ENCODE measurements at places on chromosomes 4 and X.

DNA sequence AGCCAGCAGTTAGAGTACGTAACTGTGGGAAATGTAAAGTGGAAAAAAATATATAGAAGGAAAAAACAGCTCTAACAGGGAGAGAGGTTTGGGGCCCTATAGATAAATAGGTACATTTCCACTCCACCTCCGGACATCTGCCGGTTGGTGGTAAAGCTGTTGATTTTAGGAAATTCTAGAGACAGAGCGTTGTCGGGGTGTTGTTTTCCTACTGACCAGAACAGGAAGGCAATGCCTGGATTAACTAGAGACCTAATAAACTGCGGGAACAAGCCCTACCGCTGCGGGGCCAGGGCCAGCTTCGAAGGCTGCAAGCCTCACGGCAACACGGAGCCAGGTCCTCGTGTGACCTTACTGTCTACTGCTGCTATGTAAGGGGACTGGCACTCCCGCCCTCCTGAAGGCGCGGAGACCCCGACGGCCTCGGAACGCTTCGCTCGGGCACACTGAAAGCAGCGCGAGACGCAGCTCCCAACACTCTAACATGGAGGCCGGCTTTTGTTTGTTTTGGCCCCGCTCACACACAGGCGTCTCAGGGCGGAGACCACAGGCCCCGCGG lies 702 bp upstream of the CDKN2AIP start:
- DNase-seq = peak; percentile 84

GRCh38 chrX:148815218-148815961 lies 315.0 kb downstream of the AFF2 start:
- no peak for DNase-seq

GRCh38 chr4:182555997-182556418 lies 312.8 kb downstream of the TENM3 start:
- no peak for DNase-seq

DNA sequence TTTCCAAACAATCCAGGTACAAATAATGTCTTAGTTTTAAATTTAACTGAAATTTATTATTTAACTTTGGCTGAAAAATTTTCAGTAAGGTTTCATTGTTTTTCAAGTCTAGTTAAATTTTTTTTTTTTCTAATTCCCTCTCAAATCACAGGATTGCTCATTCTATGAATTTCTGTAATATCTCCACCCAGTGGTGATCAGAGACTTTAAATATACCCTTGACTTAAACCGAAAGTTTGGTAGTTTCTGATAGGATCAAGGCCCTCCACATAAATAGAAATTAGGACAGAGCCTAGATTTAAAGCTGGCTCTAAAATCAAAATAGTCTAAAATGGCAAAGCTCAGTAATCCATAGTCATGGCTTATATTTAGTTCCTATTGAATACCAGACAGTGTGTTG lies 175.4 kb downstream of the TBCK start:
- no peak for DNase-seq

- DNase-seq = no peak
Measured at GRCh38 chr4:113153529-113154101, 104.2 kb downstream of the ANK2 start.

GRCh38 chrX:119236623-119237561 lies 807 bp downstream of the PGRMC1 start:
- no peak for DNase-seq

GRCh38 chr4:28146191-28146590 lies 1285.5 kb downstream of the STIM2 start:
- no peak for DNase-seq

DNA sequence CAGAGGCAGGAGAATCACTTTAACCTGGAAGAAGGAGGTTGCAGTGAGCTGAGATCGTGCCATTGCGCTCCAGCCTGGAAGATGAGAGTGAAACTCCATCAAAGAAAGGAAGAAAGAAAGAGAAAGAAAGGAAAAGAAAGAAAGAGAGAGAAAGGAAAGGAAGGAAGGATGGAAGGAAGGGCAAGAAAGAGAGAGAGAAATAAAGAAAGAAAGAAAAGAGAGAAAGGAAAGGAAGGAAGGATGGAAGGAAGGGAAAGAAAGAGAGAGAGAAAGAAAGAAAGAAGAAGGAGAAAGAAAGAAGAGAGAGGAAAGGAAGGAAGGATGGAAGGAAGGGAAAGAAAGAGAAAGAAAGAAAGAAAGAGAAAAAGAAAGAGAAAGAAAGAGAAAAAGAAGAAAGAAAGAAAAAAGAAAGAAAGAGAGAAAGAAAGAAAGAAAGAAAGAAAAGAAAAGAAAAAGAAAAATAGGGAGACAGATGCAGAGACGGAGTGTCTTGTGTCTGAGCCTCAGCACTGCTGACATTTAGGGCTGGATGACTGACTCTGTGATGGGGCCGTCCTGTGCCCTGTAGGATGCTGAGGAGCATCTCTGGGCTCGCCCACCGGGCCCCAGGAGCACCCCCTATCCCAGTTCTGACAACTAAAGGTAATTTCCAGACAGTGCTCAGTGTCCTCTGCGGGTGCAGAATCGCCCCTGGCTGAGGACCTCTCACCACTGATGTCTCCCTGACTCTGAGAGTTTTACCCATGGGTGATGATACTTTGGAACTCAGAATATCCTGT lies 61.7 kb downstream of the CRLF2 start:
- peak; percentile 16 for DNase-seq

- no peak for DNase-seq
Measured at GRCh38 chr4:52748432-52748831, 2.8 kb downstream of the ERVMER34-1 start.

DNA sequence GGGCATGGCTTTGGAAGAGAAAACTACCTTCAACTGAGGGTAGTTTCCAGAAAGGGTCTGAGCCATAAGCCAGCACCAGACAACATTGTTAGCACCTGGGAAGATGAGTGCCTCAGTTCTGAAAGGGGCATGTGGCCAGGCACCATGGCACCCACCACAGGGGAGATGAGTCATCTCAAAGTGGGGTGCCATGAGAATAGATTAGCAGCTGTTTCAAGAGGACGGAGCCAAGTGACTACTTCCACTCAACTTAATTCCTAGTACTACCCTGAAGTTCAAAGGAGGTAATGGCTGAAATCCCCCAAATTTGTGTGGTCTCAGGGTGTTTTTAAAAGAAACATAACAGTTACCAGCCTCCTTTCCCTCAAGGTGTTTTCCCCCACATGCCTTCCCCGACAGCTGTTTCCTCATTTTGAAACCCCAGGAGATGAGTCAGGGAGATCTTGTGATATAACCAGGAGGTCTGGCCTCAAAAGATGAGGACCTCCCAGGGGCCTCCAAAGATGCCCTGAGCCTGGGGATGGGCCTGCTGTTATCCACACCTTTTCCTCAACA lies 27.8 kb upstream of the FTHL17 start:
- DNase-seq = no peak

DNA sequence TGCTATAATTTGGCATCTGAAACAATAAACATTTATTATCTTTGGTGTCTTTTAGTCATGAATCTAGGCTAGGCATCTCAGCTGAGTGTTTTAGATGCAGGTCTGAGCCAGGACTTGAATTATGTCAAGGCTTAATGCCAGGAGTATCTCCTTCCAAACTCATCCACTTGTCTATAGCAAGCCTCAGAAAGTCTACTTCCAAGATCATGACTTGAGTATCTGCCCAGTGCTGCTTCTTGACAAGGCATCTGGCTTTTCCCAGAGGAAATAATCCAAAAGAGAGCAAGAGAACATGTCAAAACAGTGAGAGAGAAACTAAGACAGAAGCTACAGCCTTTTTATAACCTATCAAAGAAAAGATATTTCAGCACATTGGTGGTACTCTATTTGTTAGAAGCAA lies 1052.1 kb upstream of the PCDH10 start:
- no peak for DNase-seq

- DNase-seq = no peak
Measured at GRCh38 chr4:42489095-42489494, 91.8 kb downstream of the SHISA3 start.

DNA sequence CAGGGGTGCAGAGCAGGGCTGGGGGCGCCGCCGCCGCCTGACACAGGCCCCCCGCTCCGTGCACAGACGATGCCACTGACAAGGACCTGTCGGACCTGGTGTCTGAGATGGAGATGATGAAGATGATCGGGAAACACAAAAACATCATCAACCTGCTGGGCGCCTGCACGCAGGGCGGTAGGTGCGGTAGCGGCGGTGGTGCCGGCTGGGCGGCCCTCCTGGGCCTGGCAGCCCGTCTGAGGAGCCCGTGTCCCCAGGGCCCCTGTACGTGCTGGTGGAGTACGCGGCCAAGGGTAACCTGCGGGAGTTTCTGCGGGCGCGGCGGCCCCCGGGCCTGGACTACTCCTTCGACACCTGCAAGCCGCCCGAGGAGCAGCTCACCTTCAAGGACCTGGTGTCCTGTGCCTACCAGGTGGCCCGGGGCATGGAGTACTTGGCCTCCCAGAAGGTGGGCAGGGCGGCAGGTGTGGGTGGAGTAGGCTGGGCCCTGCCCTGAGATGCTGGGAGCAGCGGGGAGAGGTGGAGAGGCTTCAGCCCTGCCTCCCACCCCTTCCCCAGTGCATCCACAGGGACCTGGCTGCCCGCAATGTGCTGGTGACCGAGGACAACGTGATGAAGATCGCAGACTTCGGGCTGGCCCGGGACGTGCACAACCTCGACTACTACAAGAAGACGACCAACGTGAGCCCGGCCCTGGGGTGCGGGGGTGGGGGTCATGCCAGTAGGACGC lies 12.6 kb downstream of the FGFR3 start:
- DNase-seq = no peak
